Muscle of back (tissue), 13 donors: ENCODE measurements at places on chromosomes 7 and 10.

GRCh38 chr7:68425377-68425776 lies 1172.9 kb upstream of the AUTS2 start:
- DNase-seq, result no peak

- no peak for DNase-seq
These were observed 510.9 kb downstream of the RPS24 start for GRCh38 chr10:78544423-78545090.

DNA sequence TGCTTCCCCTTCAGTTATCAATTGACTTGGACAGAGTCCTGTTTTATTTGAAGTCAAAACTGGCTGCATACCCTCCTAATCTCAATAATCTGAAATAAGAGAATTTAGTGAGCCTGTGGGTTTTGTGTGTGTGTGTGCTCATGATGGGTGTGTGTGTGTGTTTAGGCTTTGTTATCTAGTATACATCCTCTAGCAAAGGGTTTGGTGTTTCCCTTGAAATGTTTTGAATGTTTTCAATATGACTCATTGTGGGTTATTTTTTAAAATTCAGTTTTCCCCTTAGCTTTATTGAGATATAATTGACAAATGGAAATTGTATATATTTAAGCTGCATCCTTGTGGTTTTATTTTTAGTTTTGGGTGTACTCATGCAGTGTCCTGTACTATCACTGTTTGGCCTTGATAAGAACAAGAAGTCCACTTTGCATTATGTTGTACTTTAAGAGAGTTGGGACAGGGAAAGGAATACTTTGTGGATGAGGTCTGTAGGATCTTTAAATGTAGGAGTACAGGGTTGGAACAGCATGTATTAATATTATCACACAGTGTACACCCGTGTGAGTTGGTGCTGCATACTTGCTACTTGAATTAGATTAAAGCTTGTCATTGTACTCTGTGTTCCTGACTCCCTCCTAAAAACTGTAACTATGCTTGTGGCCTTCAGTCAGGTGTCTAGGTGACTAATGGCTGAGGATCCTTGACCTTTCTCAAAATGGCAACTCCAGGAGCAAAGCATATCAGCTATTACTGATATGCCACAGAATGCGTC lies 58.3 kb downstream of the VCL start:
- no peak for DNase-seq

DNA sequence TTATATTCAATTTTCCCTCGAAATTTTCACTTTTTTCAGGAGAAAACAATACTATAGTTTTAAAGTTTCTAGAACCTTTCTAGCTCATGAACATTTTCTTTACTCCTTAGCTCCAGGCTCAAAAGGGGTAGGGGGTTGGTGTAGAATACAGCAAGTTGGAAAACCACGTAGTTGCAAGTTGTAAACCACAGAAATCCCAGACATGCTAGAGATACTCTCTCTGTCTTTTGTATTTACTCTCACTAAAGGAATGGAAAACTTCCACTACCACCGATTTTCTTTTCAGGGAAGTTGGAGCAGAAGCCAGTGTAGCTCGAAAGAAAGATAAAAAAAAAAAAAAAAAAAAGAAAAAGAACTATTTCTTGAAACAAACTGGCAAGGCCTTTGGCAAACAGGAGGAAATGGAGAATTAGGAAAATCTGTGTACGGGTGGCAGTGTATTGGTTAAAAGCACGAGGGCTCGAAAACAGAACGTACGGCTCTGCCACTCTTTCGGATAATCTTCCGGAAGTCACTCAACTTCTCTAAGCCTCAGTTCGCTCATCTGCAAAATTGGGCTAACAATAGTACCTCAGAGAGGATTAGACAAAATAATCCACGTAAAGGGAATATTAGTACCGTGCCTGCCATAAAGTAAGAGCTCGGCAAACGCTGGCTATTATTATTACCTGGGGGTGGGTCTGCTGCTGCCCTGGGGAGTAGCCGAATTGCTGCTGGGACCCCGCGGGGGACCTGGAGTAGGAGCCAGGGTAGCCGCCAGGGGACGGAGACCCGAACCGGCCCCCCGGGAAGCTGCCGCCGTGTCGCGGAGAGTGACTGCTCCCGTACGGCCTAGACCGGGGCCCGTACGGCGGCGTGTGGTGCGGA lies 628 bp downstream of the MPLKIP start:
- DNase-seq, result no peak

DNA sequence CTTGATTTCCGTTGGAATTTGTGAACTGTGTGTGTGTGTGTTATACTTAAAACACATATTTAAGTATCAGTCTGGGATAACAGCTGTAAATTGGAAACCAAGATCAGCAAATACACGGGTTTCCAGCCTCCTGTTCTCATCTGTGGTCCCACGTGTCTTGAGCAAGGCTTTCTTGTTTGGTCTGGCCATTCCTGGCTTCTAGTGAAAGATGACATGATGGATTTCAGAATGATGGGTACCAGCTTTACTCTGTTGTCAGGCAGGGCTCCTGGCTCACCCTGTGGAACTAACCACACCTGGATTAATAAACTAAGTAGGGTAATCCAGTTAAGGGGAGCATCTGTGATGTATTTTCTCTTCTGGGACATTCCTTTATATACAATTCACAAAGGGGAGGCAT lies 346.2 kb upstream of the AOAH start:
- DNase-seq, result no peak

DNA sequence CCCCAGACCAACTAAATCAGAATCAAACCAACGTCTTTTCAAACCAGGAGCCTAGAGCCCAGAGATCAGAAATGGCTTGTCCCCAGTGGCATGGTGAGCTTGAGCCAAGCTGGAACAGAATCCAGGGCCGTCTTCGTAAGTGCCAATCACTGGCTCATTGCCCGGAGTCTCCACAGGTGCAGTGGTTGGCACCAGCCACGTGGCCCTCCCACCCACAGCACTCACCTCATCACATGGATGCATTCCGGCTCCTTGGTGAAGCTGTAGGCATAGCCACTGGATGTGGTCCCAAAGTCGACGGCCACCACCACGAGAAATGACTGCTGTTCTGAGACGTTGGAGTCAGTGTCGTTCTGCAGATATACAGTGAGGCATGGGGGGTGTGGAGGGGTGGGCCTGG lies 37.4 kb downstream of the HSPA12A start:
- no peak for DNase-seq

- no peak for DNase-seq
These were observed 14.1 kb downstream of the TRPV6 start for GRCh38 chr7:142871260-142872105.

DNA sequence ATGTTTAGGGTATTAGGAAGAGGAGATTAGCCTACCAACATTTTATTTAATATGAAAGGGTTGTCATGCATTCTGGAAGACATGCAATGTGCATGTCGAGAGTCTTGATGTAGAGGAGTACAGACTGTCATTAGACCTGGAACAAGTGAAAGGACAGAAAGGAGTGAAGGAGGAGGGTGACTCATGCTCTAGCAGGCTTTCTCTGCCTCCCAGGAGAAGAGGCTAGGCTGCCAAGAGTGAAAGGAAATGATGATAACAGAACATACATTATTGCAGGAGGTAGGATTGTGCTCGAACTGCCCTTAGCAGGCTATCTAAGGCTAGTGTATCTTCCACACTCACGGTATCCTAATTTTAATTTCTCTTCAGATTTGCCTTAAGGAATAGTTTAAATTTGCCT lies 228.8 kb downstream of the EXOC4 start:
- DNase-seq, result peak; percentile 42

- peak; percentile 26 for DNase-seq
These were observed 44.1 kb upstream of the CDK6 start for GRCh38 chr7:92880212-92881090.
